Heart left ventricle (tissue), 16 donors: ENCODE measurements at places on chromosomes 16 and 17. TPM values are rescaled to one million over a fixed set of nuclear protein-coding genes. Genes with fewer than 3 reads are reported as not detected.

GRCh38 chr17:4448197-4448980 is 14.6 kb downstream of the SPNS3 start:
- no peak for DNase-seq

- no peak for DNase-seq
Observed at GRCh38 chr16:69223882-69224281, 36.9 kb downstream of the SNTB2 start.

DNA sequence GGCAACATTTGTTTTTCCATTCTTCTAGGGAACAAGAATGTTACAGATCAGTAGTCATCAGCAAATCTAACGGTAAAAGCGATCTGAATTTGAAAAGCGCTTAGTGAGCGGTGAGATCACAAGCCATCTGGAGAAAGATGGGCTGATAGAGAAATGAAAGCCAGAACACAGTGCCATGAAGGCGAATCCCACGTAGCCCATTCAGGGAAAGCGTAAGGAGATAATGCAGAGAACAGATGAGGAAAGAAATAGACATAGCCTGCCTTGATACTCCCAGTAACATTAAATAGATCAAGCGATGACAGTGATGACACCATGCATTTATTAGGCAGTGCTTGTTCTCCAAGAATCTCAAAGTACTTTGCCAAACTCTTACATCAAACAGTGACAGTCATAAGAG is 183.1 kb upstream of the PSMD7 start:
- no peak for DNase-seq

DNA sequence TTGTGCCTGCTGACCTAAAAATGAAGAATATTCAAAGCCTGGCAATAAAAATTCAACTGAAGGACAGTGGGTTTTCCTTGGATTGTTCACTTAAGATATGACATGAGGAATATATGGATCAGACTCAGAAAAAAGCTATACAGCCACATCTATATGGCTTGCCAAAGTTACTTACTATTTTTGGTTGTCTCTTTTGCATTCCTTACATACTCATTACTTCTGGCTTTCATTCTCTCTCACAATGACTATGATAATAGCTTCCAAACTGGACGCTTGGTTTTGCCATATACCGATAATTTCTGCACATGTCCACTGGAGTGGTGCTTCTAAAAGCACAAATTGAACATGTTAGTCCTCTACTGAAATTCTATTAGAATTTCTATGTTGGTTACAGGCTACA is 664.9 kb downstream of the CDH8 start:
- DNase-seq = no peak

- peak; percentile 70 for DNase-seq
Observed at GRCh38 chr17:41835800-41836549, at the start of gene NT5C3B. Gene NT5C3B (minus strand): TSS chr17:41836232. CDS start chr17:41836193, 39 bp downstream.

DNA sequence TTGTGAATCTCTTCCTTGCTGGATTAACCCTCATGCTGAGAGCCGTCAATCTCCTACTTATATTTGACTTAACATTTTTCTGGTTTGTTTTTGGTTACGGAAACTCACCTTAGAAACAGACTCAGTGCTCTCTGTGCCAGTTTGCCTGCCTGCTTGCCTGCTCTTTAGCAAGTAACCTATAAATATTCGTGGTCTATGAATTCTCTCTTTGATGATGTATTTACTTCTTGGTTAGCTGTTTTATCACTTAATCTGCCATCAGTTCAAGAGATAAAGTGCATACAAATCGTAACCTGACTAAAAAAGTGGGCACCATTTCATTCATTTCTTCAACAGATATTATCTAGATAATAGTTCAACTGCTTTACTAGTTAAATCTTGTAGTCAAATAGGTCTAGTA is 26.7 kb downstream of the CYB5B start:
- no peak for DNase-seq

DNA sequence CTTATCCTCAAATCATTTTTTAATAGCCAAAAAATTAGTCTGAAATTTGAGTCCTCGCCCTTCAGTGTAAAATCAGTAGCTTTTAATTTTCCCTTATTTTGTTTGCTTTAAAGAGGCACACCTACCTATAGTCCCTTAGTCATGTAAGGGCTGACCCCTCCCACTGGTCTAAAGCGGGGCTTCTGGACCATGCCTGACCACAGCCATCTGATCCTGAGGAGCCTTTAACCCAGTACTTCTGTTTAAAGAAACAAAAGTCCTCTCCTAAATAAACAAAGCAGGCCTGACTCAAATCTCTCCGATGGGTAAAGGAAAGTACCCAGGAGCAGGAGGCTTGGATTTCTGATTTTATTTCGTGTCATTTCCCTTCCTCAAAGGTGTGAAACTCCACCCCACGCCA is 92.0 kb upstream of the CCL2 start:
- DNase-seq = no peak

The ACSM2B gene
- total RNA-seq = not detected

The GAST gene
- not detected for total RNA-seq
